ENCODE measurements at places on chromosomes 4 and X.

DNA sequence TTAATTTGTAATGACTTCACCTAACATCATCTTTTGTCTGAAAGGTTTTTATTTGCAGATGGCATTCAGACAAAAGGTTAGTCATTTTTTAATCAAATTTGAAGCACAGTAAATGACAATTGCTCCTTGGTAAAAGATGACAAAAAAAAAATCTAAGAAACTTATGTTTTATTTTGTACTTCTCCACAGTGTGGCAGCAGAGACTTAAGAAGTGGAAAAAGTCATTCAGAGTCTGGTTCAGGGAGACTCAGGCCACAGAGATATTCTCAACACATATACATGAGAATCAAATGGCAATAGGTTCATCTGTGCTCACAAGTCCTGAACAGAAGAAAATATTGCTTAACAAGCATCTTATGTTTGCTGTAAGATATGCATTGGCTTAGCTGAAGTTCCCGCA, 436.2 kb downstream of the KCNIP4 start:
- DNase-seq: no peak

DNA sequence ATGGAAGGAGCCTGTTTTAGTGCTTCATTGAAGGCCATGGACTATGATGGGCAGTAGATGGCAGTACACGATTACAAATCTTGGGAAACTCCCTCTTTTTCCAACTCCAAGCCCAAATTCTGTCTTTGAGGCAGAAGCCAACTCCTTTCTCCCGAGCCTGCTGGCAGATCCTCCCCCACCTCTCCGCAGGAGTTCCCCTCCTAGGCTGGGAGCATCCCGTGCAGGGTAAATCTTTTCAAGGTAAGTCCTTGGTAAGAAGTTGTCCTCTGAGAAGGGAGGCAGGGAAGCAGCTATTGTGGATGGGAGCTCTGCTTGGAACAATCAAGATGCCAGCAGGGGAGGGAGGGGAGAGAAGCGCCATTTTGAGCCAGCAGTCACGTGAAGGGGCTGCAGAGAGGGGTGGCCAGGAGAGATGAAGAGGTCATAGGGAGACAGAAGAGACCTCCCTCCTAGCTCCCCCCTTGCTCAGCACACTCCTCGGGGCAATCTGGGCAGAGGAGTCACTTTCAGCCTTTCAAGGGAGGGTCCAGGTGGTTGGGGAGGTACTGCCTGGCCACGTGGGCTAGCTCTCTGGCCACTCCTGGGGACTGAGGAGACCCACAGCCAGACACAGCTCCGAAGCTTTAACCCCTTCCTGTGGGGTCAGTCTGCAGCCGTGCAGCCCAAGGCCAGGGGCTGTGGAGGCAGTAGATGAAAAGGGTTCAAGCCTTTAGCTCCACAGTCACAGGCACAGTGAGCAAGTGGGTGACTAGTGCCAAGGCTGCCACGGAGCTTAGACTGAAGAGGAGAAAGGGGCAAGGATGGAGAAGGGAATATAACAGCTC, 9.6 kb downstream of the CC2D2A start:
- DNase-seq: no peak

DNA sequence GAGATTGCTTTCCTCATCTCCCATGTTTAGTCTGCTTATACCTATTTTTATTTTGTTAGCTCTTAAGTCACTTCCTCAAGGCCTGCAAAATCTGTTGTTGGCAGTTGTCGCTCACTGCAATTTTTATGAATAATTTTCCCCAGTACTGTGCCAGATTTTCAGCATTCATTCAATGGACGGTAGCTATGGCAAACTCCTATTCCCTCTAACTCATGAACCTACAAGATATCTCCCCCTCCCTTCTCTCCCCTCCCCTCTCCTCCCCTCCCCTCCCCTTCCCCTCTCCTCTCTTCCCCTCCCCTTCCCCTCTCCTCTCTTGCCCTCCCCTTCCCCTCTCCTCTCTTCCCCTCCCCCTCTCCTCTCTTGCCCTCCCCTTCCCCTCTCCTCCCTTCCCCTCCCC, 160.4 kb downstream of the FRAS1 start:
- DNase-seq: no peak

DNA sequence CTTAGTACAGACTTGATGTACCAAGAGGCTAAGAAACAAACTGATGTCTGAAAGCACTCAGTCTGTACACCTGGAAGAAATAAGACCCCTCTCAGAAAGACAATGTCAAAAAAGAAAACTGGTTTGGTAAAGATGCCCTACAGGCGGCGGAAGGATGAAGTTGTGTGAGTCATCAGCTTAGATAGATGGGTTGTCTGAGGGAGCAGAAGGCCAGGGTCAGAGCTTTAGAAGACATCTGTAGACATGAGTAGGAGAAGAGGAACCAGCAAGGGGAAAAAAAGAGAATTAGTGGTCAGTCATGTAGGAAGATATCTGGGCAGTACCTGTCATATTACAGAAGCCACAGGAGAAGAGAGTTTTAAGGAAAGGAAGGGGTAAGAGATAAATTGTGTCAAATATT, 8.3 kb downstream of the SRPX2 start:
- DNase-seq: no peak

- DNase-seq: no peak
These were observed 427.0 kb upstream of the TRAM1L1 start for GRCh38 chr4:117512414-117512813.

DNA sequence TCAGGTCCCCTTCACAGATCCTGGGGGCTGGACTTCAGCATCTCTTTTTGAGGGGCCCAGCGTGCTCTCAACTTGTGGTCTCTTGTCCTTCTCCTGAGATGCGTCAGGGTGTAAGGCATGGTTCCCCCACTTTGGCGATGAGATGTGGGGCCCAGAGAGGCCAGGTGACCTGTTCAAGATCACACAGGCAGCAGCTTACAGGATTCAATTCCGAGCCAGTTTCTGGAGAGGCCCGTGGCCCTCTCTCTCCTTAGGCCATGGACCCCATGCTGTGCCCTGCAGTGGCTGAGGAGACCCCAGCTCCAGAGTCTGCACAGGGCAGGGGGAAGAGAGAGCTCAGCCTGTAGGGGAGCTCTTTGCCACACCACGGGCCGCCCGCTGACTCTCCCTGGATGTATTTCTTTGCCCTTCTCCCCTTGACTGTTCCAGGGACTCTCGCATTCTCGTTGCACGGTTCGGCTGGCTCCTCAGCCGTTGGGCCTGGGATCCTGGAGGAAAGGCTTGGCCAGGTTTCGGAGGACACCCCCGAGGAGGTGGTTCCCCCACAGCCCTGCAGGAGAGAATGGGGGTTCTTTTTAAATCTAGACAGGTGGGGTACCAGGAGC, 18.6 kb downstream of the NSG1 start:
- DNase-seq: no peak

DNA sequence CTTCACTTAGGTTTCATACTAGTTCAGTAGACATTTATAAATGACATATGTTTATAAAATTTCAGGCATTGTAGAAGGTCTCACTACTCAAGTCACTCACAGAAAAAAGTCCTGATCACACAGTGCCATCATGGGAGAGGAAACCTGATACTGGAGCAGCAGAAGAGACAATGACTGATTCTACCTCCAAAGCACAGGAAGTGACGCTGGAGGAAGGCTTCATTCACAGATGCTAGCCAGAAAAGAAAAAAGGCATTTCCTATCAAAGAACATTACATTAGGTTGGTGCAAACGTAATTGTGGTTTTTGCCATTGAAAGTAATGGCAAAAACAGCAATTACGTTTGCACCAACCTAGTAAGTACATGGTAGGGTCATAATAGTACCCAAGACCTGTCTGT, 79.5 kb downstream of the RASGEF1B start:
- no peak for DNase-seq

GRCh38 chr4:37827030-37827685, 672 bp downstream of the PGM2 start:
- no peak for DNase-seq

- no peak for DNase-seq
These were observed 43.8 kb downstream of the ADGRA3 start for GRCh38 chr4:22471999-22472461.

DNA sequence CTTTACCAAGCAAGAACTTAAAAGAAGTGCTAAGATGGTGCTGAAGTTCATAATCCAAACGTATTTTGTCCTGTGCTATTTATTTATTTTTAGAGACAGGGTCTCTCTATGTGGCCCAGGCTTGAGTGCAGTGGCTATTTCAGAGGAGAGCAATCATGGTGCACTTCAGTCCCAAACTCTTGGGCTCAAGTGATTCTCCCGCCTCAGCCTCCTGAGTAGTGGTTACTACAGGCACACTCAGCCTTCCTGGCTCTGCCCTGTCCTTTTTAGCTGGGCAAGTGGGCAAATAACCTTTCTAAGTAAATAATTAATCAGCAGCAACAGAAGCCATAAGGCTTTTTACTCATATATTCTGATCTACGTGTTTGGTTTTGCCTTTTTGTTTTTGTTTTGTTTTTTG, 2.6 kb downstream of the NSD2 start:
- DNase-seq: no peak

GRCh38 chrX:121028419-121028818, 19.0 kb upstream of the GLUD2 start:
- no peak for DNase-seq

DNA sequence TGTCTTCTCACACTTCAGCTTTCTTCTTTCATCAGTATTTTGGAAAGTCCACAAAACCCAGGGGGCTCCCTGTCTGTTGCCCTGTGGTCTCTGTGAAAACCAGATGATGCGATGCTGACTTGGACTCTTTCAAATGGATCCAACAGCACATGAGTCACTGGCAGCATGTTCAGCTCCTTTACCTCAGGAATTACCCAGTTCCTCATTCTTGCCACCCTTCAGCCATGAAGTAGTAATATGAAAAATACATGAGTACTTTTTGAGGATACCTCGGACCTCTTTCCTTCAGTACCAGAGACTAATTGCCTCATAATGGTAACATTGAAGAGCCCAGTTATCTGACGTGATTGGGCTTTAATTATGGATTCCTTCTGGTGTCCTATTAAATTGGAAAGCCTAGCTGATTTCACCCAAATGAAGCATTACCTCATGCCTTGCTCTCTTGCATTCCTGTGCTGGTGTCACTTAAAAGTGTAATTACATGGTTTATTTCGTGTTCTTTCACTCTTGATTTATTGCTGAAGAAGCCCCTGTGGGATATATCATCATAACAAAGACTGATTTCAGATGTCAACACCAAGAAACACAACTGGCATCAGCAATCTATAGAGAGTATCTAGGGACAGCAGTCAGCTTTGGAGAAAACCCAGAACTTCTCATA, 63.4 kb downstream of the NFKB1 start:
- DNase-seq: no peak

- no peak for DNase-seq
These were observed 405.0 kb upstream of the MAGEB18 start for GRCh38 chrX:25733148-25733547.

DNA sequence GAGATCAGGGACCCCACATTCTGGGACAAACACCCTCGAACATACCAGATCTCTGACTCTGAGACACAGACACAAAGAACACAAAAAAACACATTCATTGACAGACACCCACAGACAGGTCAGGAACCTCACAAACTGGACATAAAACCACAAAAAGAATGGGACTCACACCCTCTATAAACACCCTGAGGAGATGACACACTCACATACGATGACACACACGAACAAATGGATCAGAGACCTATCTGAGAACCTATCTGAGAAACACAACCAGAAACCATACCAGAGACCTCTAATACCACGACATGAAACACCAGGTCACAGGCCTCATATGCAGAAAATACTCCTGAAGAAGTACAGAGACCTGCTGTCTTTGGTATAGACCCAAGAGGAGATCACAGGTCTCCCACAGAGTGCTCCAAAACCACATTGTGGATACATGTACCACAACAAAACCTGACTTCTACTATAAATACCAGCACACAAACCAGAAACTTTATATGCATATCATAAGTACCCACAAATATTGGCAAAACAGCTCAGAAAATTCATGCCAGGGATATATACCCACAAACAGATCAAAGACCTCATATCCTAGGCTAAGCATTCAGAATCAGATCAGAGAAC, 19.5 kb downstream of the SUV39H1 start:
- DNase-seq: no peak

DNA sequence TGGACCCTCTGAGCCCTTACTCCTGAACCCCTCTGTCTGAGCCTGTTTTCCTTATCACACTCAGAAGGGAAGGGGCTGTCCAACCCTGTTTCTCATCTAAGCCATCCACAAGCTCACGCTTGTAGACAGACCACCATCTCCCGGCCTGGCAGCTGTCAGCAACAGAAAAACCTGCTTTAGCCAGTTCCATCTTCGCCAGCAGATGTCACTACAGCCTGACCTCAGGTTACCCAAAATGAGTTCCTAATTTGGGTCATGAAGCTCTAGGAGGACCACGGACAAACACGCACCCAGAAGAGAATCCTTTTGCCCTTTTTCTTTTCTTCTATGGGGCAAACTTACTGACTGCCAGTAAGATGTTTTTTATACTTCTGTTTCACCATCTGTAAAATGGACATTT, 445.4 kb downstream of the BCOR start:
- DNase-seq: peak; percentile 58

DNA sequence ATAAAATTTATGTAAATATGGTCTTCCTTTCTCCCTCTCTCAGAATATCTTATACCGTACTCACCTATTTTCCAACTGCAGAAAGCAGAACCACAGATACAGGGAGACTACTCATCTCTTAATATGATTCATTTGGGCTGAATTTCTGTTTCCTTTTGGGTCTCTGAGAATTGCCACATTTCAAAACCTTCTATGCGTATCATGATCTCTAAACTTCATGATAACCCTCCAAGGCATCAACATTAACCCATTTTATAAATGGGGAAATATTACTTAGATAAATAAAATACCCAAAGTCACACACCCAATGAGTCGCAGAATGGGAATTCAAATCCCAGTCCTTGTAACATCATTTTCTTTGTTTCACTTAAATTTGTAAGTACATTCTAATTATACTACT, 16.6 kb upstream of the PRDM8 start:
- no peak for DNase-seq

DNA sequence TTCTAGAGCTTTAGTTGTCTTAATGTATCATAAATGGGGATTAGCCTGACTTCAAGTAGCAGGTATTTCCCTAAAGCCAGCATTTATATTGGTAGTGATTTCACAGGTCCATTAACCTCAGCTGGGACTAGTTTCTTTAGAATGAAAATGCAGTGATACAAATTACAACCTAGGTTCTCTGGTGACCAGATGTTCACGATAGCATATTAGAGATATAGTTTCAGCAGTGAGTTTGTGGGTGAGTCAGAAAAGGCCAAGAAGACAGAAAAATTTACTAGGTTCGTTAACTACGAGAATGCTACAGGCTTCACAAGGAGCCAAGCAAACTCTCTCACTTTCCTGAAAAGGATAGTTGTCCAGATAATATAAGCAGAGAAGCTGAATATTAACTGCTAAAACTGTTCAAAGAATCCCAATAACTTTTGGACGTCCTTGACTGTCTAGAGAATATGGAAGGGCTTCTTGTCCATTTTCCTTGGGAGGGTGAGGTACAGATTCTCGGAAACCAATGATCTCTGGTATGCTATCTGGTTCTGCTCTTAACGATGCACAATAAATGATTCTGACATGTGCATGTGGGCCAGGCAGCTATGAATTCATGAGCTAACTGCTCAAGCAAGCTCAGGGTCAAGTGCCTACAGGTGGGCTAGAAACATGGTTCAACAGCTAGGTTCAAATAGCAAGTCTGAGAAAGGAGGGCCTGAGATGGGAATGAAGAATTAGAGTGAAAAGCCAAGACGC, 6.0 kb upstream of the SPCS3 start:
- DNase-seq: no peak

GRCh38 chr4:141595531-141595930, 40.9 kb upstream of the IL15 start:
- no peak for DNase-seq
